ENCODE measurements at places on chromosomes 3 and 15.

DNA sequence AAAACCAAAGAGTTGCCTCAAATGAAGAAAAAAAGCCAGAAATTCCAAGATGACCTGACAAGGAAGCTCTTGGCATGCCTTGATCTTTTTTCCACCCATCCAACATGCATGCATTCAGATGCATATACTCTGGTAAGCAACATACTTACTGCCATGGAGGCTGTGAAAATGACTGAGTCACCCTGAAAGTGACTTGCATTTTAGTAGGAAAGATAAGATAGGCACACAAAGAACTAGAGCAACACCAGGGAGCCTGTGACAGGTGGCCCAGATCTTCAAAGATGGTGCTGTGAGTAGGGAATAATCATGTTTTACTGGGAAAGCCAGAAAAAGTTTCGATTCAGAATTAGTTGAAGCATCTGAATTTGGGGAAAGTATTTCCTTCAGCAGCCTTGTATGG lies 185.1 kb upstream of the SLCO3A1 start:
- DNase-seq: no peak

DNA sequence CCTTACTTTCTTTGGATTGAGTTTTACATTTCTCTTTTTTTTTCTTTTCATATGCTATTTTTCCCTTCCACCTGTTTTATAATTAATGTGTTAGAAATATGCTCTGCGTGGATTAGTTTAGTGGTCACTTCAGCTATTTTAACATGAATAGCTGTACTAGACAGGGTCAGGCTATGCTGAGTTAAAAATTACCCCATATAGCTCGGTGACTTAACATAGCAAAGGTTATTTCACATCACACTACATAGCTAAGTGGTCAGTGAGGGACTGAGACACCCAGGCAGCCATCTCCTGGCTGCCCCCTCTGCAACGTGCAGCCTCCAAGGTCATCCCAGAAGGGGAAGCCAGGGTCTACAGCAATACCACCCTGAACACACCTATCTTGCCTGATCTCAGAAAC lies 46.9 kb upstream of the KIF23 start:
- DNase-seq: no peak

GRCh38 chr15:55993804-55994560 lies 570 bp upstream of the NEDD4 start:
- DNase-seq: no peak

DNA sequence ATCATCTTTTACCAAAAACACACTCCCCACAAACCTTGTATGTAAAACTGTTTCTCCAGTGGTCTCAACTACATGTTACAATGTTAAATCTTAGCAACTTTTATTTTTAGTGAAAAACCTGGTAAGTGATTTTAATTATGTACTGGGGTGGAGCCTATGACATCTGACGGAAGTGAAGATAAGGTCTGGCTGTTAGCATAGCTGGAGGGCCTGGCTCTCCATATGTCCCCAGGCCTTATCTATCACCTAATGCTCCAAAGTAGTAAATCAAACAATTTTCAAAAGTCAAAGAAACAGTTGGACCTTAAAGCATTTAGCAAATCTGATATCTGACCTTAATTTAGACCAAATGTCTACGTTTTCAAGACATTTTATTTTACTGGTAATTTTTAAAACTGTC lies 173.6 kb upstream of the SMAD3 start:
- no peak for DNase-seq

GRCh38 chr3:136559896-136560295 lies 192.3 kb downstream of the STAG1 start:
- DNase-seq: no peak

GRCh38 chr3:69092030-69092516 lies 7.3 kb downstream of the ARL6IP5 start:
- peak; percentile 58 for DNase-seq

- no peak for DNase-seq
Observed at GRCh38 chr15:40691737-40692136, 3.2 kb upstream of the RAD51 start.

GRCh38 chr3:185423178-185423577 lies 60.2 kb downstream of the MAP3K13 start:
- DNase-seq: no peak

GRCh38 chr3:73552700-73553099 lies 72.0 kb downstream of the PDZRN3 start:
- no peak for DNase-seq

GRCh38 chr3:64650096-64650622 lies 37.6 kb downstream of the ADAMTS9 start:
- no peak for DNase-seq

DNA sequence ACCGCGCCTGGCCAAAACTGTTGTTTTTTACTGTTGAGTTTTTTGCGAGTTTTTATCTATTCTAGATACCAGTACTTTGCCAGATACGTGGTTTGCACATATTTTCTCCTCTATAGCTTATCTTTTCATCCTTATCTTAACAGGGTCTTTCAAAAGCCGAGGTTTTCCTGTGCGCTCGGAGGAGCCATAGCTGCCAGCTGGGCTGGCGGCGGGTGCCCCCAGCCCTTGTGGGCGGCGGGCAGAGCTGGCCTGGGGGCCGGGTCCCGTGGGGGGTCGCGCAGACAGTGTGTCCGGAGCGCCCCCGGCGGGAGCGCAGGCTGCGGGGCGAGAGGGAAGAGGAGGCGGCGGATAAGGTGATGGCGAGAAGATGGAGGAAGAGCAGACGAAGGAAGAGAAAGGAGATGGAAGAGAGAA lies 11.1 kb upstream of the EIF4A2 start:
- DNase-seq: no peak

DNA sequence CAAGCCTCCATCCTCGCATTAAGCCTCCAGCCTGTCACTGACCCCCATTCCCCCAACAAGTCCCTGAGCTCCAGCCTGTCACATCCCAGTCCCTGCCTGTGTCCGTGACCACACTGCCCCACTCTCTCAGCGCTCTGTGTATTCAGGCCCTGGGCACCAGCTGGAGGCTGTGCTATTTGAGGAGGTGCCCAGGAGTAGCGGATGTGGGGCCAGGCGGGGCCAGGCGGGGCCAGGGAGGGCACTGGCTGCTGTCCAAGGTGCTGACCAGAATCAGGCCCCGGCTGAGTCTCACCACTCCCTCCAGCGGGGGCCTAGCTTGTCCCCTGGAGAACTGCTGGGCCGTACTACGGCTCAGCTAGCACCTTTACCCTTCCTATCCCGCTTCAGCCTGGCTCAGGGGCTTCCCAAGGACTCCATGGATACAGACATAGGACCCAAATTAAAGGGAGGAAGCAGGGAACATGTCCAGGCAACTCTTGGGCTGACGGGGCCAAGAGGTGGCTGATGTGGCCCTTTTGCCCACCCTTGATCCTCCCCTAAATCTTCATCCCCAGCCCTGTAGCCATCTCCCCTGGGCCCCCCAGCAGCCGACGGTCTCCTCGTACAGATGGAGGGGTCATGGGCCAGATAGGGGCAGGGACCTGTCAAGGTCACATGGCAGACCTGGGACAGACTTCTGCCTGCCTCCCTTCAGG lies 1.1 kb downstream of the HHATL start:
- DNase-seq: peak; percentile 87

DNA sequence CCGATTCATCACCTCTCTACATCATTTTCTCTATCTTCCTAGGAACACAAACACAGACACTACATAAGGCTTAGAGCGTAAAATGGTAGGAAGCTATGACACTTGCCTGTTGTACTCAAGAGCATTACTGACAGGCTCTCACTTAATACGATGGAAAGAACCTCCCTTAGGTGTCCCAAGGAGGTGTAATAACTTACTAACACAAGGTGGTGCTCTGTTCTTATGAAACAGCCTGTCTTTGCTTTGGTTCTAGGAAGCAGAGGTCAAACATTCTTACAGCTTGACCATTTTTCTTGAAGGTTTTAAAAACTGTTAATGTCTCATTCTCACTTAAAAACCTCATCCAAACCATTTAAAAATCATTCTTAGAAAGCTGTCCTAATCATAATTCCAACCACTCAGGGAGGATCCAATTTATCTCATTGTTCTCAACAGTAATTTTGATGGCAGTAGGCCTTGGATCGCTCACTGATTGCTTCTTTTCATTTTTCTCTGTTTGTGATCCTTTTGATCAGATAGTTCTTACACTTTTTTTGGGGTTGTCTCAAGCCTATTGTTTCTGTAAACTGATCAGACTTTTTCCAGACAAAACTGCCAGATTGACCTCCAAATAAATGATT lies 317.8 kb upstream of the AGTR1 start:
- peak; percentile 33 for DNase-seq

DNA sequence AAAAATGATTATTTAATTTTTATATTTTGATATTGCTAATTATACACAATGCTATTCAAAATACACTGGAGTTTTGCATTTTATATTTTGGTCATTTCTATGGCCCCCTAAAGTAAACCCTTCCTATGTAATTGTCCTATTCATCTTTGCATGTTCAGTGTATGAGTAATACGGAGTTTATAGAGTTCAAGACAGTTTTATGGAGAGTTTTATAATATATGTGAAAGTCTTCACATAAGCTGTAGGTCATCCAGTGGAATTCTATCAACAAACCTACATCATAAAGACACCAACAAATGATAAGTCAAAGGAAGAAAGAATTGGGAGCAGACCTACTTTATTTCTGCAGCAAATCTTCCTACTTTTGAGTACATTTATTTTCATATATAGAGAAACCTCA lies 1200.4 kb upstream of the EPHA6 start:
- DNase-seq: no peak

DNA sequence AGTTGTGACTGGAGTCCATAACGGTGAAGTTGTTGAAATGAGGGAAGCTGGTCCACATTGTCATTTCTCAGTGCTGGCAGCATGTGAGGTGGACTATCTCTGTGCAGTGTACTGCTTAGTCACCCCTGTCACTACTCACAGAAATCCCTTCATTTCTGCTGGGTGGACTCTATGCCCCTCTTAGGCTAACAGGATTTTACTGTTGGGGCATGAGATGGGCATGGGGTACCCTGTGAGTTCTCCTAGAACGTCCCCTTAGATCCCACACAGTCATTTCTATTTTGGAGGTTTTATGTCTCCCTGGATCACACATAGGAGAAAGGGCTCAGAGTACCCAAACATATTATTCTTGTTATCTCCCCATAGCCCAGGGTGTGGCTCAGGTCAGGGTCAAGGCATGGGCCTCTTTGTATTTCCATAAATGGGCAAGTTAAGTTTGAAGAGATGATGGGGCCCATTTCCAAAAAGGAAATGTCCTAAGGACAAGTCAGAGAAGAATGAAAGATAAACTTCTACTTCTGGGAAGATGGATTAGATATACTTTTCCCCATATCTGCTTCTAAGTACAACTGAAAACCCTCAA lies 15.2 kb downstream of the P2RY1 start:
- DNase-seq: no peak

- peak; percentile 74 for DNase-seq
Observed at GRCh38 chr3:58521917-58522631, 14.9 kb downstream of the ACOX2 start.

DNA sequence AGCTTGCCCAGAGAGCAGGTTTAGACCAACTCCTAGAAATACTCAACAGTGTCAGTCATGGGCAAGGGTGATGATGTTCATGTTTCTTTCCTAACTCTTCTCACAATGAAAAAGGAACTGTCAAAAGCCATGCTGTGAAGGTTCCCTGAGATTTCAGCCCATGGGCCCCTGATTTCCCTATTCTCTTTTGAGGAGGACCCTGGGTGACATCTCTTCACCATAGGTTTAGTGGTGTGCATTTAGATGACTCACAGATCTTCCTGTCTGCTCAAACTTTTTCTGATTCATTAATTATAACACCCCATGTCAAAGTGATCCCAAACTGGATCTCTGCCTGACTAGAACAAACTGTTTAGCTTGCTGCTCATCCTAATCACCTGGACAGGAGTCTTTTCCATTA lies 108.0 kb downstream of the BBX start:
- DNase-seq: no peak

All from midbrain (tissue), 1 donor.